ENCODE measurements at places on chromosomes 4 and X. TPM values are rescaled to one million over a fixed set of nuclear protein-coding genes. Genes with fewer than 3 reads are reported as not detected.
A peak's percentile ranks its signal among the peaks of the same experiment; 100 is the strongest.

DNA sequence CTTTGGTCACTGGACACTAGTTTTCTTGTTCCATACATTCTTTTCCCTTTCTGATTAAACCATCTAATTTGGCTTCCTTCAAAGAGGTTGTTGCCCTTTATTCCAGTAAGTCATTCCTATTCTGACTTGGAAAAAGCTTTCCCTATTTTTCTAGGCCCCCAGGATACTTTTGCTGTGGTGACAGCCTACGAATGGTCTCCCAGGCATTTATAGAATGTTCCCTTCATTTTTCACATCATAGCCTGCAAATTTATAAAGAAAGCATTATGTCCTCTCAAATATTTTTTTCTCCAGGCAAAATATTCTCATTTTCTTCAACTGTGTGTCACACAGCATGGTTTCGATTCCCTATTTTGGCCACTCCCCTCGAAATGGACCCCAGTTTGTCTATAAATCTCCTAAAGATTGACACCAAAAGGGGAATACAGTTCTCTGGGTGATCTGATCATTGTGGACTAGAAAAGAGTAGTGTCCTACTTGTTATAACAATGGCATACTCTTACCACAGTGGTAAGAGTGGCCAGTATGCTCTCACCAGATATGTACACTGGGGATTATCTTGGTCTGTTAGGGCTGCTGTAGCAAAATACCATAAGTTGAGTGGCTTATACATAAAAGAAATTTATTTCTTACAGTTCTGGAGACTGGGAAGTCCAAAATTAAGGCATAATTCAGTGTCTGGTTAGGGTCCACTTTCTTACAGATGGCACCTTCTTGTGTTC is 41.5 kb upstream of the BMP2K start:
- H3K4me1 ChIP-seq: no peaks in the 10 kb centered on the region
- H3K36me3 ChIP-seq: no peaks in the 10 kb centered on the region
- no peak overlapping the region for H3K27ac ChIP-seq
- H3K27me3 ChIP-seq: no peaks in the 10 kb centered on the region

GRCh38 chrX:12197030-12197429 is 58.8 kb downstream of the FRMPD4 start:
- no peak overlapping the region for H3K27ac ChIP-seq
- H3K27me3 ChIP-seq: no peaks in the 10 kb centered on the region
- no peak overlapping the region for H3K4me3 ChIP-seq
- H3K36me3 ChIP-seq: no peaks in the 10 kb centered on the region
- DNase-seq: no peak

DNA sequence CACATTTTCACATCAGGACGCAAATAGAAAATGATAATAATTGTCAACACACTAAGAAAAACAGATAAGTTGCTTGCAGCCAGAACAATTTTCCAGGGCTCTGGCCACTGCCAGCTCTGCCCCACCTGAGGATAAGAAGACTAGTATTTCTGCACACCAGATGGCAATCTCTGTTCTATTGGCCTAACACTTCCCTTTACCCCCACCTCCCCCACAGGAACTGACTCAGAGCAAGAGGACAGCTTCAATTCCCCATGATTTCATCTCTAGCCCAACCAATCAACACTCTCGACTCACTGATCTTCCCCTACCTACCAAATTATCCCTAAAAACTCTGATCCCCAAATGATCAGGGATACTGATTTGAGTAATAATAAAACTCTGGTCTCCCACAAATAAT is 164.0 kb downstream of the SMARCA1 start:
- no peak overlapping the region for H3K4me3 ChIP-seq
- H3K27me3 ChIP-seq: no peaks in the 10 kb centered on the region
- H3K4me1 ChIP-seq: no peaks in the 10 kb centered on the region
- no peaks in the 10 kb centered on the region for H3K36me3 ChIP-seq
- peak; percentile 31 for DNase-seq
- H3K27ac ChIP-seq: no peak overlapping the region

DNA sequence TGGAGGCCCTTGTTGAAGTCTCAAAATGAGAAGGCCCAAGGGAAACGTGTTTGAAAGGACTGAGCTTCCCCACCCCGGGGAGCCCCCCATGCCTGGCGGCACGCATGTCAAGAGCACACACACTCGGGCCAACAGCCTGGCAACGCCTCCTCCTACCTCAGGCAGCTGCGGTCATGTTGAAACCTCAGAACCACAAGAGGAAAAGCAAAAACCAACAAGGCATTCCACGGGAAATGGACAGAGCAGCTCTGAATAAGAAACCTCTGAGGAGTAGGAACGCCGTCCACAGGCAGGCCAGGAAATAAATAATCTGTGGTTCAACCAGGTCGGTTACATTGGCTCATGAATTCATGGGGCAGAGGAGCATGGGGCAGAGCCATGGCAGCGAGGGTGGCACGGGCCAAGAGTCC is 95.7 kb upstream of the AFAP1 start:
- H3K4me1 ChIP-seq: no peaks in the 10 kb centered on the region
- no peak overlapping the region for H3K4me3 ChIP-seq
- no peak overlapping the region for H3K27ac ChIP-seq
- peak; percentile 51 for DNase-seq
- H3K27me3 ChIP-seq: peaks cover 43% of the 10 kb centered on the region

DNA sequence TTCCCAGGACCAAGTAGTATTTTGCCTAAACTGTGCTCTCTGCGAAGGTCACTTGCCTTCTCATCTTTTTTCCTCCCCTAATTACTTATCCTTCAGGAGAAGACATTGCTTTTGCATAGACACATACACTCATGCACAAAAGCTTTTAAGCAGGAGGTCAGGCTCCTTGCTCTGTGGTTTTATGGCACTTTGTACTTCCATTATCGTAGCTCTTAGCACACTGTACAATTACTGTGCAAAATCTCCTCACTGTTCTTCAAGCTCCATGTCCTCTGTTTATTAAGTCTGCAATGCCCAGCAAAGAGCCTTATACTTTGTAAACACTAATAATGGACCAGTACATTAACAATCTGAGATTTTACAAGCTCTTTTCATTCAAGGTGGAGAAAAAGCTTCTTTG is 188.4 kb upstream of the GNPDA2 start:
- no peak for DNase-seq
- no peaks in the 10 kb centered on the region for H3K36me3 ChIP-seq
- H3K4me1 ChIP-seq: no peaks in the 10 kb centered on the region

GRCh38 chrX:7225338-7225737 is 77.4 kb upstream of the PUDP start:
- H3K4me1 ChIP-seq: no peaks in the 10 kb centered on the region
- no peaks in the 10 kb centered on the region for H3K27me3 ChIP-seq
- no peak overlapping the region for H3K27ac ChIP-seq
- no peak overlapping the region for H3K4me3 ChIP-seq
- no peaks in the 10 kb centered on the region for H3K36me3 ChIP-seq

- DNase-seq: no peak
- H3K36me3 ChIP-seq: no peaks in the 10 kb centered on the region
- H3K27me3 ChIP-seq: no peaks in the 10 kb centered on the region
- no peaks in the 10 kb centered on the region for H3K4me1 ChIP-seq
- no peak overlapping the region for H3K4me3 ChIP-seq
Observed at GRCh38 chr4:164056426-164057142, 562.1 kb downstream of the TMA16 start.

GRCh38 chr4:99430106-99430505 is 5.0 kb downstream of the ADH7 start:
- DNase-seq: no peak
- H3K27me3 ChIP-seq: peaks cover 1% of the 10 kb centered on the region
- no peak overlapping the region for H3K27ac ChIP-seq
- no peak overlapping the region for H3K4me3 ChIP-seq
- no peaks in the 10 kb centered on the region for H3K36me3 ChIP-seq

DNA sequence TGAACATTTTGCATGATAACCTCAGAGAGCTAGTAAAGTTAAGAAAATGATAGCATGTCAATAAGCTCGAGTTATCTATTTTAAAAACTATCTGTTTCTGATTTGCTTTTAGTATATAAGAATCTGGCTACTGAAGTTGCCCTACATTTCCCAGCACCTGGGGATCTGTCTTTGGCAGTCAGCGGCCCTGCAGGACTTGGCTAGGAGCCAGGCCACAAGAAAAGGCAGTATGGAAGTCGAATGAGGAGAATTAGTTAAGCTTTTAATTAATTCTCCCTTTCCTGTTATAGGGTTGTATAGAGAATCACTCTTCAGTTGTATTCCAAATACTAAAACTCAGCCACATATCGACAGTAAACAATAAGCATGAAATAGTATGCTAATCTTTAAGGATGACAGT is 22.7 kb downstream of the POU4F2 start:
- H3K36me3 ChIP-seq: no peaks in the 10 kb centered on the region
- no peak overlapping the region for H3K4me3 ChIP-seq
- no peaks in the 10 kb centered on the region for H3K4me1 ChIP-seq
- H3K27ac ChIP-seq: no peak overlapping the region
- DNase-seq: no peak

DNA sequence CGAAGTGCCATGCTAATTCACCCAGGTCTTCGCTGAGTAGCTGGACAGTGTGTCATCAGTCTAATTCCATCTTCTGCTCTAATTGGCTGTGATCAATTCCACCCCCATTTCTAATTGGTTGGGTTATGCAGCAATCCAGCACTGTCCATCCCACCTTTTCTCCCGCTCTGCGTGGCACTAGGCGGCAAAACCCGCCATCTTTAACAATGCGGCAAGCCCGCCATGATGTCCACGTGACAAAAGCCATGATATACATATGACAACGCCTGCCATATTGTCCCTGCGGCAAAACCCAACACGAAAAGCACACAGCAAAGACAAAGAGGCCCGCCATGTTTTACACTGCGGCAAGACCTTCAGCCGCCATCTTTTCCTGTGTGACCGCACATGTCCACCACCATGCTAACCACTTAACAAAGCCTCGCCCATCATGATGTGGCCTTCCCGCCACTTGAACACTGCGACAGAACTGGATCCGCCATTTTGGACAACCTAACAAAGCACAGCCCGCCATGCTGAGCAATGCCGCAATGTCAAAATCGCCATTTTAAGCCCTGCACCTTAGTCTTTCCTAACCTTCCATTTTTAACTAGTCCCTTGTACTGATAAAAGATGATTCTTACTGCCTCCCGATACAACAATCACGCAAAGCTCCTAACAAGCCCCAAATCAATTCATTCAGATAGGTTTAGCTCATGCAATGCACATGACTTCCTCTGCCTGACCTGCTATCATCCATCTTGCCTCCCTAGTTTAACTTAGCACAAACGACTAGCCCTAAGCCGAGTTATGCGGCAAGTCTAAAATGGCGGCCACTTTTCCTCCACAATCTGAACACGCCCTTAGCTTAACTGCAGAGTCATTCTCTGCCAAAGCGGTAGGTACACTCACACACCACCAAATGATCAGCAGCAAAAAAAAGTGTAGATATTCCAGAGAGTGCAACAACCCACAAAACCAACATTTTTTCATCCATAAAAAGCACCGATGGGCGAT is 288.3 kb downstream of the CHIC1 start:
- peak; percentile 96 for DNase-seq
- peaks cover 3% of the 10 kb centered on the region for H3K36me3 ChIP-seq
- H3K27ac ChIP-seq: peak overlapping the region; percentile 61
- H3K4me3 ChIP-seq: peak overlapping the region; percentile 68
- H3K4me1 ChIP-seq: no peaks in the 10 kb centered on the region

HUWE1 gene
- 52.8 TPM for total RNA-seq

DNA sequence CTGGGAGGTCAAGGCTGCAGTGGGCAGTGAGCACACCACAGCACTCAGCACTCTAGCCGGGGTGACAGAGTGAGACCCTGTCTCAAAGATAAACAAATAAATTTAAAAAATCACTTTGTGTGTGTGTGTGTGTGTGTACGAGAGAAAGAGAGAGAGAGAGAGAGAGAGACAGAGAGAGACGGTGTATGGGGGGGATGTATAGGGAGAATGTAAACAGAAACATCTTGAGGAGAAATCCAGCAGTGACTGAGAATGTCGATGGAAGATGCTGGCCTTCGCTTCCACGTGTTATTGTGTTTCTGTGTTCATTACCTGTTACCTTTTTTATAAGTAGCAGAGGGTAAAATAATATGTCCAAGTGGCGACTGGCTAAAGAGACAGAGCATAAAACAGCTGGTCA is 23.6 kb upstream of the RBPJ start:
- H3K4me1 ChIP-seq: peaks cover 5% of the 10 kb centered on the region
- no peak overlapping the region for H3K4me3 ChIP-seq
- no peaks in the 10 kb centered on the region for H3K36me3 ChIP-seq
- H3K27me3 ChIP-seq: no peaks in the 10 kb centered on the region

PAGE2B gene
- total RNA-seq: not detected

- no peaks in the 10 kb centered on the region for H3K27me3 ChIP-seq
- no peak for DNase-seq
- H3K36me3 ChIP-seq: no peaks in the 10 kb centered on the region
Observed at GRCh38 chr4:33025236-33025635, 2305.1 kb downstream of the PCDH7 start.

DNA sequence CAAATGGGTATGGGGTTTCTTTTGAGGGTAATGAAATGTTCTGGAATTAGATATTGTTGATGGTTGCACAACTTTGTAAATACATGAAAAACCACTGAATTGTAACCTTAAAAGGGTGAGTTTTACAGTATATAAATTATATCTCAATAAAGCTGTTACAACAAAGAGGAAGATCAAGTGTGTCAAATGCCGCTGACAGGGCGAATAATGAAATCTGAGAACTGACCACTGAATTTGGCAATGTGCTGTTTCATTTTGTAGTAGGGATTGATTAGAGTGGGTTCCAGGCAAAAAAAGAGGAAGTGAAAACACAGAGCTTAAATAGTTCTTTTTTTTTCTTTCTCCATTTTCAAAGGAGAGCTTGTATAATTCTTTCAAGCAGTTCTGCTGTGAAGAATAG is 161.1 kb upstream of the NAP1L5 start:
- no peak overlapping the region for H3K4me3 ChIP-seq
- peaks cover 15% of the 10 kb centered on the region for H3K4me1 ChIP-seq
- no peaks in the 10 kb centered on the region for H3K27me3 ChIP-seq
- no peak for DNase-seq
- no peaks in the 10 kb centered on the region for H3K36me3 ChIP-seq

CDX4 gene
- not detected for total RNA-seq

DNA sequence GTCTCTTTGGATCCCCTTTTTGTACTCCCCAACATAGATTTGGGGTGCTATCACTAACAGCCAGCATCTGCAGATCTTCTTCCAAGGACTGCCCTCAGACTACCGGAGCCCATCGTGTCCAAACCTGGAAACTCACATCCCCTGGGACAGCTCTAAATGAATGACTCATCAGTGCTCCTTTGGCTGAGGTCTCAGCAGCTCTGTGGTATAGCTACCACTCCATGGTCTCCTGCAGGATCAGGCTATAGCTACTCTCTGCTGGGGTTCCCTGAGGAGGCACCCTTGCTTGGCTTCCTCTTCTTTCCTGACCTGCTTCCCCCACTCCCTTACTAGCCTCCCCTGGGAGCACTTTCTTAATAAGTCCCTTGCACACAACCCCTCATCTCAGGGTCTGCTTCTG is 97.5 kb upstream of the PRPS2 start:
- no peak for DNase-seq
- H3K4me1 ChIP-seq: no peaks in the 10 kb centered on the region
- no peaks in the 10 kb centered on the region for H3K36me3 ChIP-seq
- no peak overlapping the region for H3K27ac ChIP-seq
- no peak overlapping the region for H3K4me3 ChIP-seq

- no peak overlapping the region for H3K4me3 ChIP-seq
- no peaks in the 10 kb centered on the region for H3K27me3 ChIP-seq
- no peak overlapping the region for H3K27ac ChIP-seq
- no peak for DNase-seq
- H3K36me3 ChIP-seq: no peaks in the 10 kb centered on the region
Observed at GRCh38 chrX:10537308-10537707, 83.1 kb downstream of the MID1 start.

Measured in IMR-90 (cell line).